ENCODE measurements at places on chromosomes 3 and 15. TPM values are rescaled to one million over a fixed set of nuclear protein-coding genes. Genes with fewer than 3 reads are reported as not detected.

PIF1 gene
- 111 TPM for total RNA-seq

DNA sequence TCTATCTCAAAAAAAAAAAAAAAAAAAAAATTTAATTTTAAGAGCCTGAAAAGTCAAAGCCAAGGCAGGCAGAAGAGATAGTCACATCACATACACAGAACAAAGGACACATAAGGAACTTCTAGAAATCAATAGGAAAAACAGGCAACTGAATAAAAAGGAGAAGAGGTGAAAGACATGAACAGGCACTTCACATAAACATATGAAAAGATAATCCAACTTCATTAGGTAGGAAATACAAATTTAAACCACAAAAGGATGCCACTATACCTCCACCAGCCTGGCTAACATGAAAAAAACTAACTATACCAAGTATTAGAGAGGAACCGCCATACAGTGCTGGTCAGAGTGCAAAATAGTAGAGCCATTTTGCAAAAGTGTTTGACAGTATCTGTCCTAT, 14.1 kb downstream of the CCDC12 start:
- no peak overlapping the region for H3K4me3 ChIP-seq
- H3K36me3 ChIP-seq, result no peaks in the 10 kb centered on the region
- no peak overlapping the region for H3K27ac ChIP-seq
- H3K27me3 ChIP-seq, result no peaks in the 10 kb centered on the region
- DNase-seq, result no peak

GRCh38 chr3:179558742-179559364, 3.9 kb upstream of the ACTL6A start:
- DNase-seq, result peak; percentile 77
- no peak overlapping the region for H3K27ac ChIP-seq
- H3K4me1 ChIP-seq, result peaks cover 1% of the 10 kb centered on the region
- no peaks in the 10 kb centered on the region for H3K27me3 ChIP-seq
- no peaks in the 10 kb centered on the region for H3K36me3 ChIP-seq
- no peak overlapping the region for H3K4me3 ChIP-seq

DNA sequence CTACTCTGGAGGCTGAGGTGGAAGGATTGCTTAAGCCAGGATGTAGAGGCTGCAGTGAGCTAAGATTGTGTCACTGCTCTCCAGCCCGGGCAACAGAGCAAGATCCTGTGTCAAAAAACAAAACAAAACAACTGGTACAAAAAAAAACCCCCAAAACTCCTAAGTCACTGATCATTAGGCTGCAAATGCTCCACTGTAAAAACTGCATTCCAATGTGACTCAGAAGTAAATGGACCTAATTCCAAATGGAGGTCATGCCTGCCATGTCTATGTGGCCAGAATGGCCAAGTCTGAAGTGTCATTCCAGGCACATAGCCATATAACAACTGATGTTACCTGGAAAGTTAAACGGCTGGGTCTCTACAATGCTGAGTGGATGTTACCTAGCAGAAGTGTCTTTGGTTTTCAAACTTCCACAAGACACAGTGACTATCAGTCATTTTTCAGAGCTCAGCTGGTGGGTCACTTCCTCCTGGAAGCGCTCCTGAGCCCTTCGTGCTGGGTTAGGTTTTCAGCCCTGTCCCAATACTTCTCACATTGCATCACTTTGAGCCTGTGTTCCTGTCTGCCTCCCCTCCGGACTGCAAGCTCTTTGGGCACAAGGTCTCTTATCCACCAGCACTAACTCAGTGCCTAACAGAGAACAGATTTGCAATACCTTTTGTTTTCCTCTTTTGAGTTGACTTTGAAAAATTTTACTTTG, 10.6 kb downstream of the FSTL1 start:
- no peak for DNase-seq
- H3K27me3 ChIP-seq, result no peaks in the 10 kb centered on the region
- no peak overlapping the region for H3K27ac ChIP-seq

DNA sequence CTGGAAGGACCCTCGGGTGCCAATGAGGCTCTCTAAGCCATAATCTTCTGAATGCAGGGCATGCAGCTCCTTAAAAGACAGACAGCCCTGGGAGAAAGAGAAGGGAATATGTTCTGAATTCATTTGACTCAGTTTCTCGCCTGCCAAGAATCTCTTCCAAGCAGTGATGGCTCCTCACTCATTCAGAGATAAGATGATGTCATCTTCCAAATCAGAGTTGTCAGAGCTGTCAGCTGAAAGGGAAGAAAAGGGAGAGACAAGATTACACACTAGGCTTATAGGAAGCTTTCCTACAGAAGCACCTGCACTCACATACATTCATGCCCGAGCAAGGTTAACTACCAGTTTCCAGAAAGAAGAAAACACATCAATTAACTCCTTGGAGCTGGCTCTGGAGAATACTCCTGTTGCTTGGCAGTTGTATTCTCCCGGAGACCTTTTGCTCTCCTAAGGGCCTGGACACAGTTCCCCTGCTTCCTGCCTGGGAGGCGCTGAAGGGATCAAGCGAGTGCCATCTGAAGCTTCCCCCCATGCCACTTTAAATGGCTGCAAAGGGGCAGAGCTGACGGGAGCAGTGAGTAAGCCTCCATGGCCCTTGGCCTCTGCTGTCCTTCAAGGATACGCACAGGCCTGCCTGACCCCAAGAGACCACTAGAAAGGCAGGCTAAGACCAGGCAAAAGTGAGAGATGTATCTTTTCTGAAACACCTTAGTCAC, 7.7 kb downstream of the RBM15B start:
- H3K4me3 ChIP-seq, result no peak overlapping the region
- H3K4me1 ChIP-seq, result peaks cover 6% of the 10 kb centered on the region
- no peak for DNase-seq
- peak overlapping the region; percentile 58 for H3K27ac ChIP-seq
- H3K36me3 ChIP-seq, result peaks cover 6% of the 10 kb centered on the region

- DNase-seq, result no peak
- no peaks in the 10 kb centered on the region for H3K27me3 ChIP-seq
- H3K36me3 ChIP-seq, result no peaks in the 10 kb centered on the region
- no peak overlapping the region for H3K27ac ChIP-seq
- H3K4me3 ChIP-seq, result no peak overlapping the region
Observed at GRCh38 chr3:13686367-13687160, 137.6 kb downstream of the FBLN2 start.

TRH gene
- 0.19 TPM for total RNA-seq

DNA sequence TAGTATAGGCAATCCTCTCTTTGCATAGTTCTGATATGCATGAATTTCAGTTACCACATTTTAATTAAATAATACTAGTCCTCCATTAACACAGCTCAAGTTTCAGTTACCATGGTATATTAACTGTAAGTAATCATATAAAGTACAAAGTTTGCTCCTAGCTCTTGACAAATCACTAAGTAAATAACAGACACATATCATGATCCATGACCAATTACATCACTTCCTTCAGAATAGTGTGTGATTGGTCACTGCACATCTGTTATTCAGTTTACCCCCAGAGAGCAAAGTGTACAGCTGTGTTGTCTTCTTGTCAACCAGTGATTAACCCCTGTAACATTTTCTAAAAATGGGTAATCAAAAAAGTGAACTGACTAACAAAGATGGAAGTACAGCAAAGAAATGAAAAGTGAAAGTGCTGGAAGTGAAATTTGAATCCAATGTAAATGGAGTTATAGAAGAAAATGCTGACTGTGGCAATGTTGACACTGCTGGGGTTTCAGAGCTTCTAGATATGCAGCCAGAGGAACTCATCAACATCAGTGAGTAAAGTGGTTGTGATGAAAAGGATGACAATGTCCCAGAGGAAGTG, 30.2 kb upstream of the LEKR1 start:
- DNase-seq, result no peak
- no peak overlapping the region for H3K27ac ChIP-seq
- no peak overlapping the region for H3K4me3 ChIP-seq
- no peaks in the 10 kb centered on the region for H3K4me1 ChIP-seq
- no peaks in the 10 kb centered on the region for H3K36me3 ChIP-seq

- no peaks in the 10 kb centered on the region for H3K36me3 ChIP-seq
- no peak overlapping the region for H3K27ac ChIP-seq
- no peaks in the 10 kb centered on the region for H3K27me3 ChIP-seq
- DNase-seq, result peak; percentile 84
- no peak overlapping the region for H3K4me3 ChIP-seq
Observed at GRCh38 chr15:86624261-86625036, 544.8 kb downstream of the AGBL1 start.

DNA sequence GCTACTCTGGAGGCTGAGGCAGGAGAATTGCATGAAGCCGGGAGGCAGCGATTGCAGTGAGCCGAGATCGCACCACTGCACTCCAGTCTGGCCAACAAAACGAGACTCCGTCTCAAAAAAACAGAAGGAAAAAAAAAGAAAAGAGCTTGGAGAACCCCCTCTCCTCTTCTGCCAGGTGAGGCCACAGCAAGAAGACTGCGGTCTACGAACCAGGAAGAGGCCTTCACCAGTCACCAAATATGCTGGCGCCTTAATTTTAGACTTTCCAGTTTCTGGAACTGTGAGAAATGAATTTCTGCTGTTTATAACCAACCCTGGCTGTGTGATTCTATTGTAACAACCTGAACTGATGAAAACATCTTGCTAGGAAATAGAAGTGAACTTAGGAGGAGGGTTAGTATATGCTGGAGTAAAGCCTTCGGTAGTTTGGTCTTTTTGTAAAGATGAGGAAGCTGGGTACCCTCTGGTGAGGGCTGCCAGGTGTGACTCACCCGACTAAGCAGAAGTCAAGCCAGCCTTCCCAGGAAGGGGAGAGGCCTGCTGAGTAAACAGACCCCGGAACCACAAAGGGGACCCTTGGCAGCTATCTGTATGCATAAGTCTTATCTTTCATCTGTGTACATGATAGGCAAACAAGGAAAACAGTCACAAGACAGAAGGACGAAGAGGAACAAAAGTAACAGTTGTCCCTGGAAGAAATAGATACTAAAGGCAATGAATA, 78.7 kb downstream of the KLF13 start:
- no peak for DNase-seq
- H3K4me3 ChIP-seq, result no peak overlapping the region

All from neural progenitor cell (in vitro differentiated cells).